ENCODE measurements at places on chromosomes 12 and 14.

GRCh38 chr14:61698206-61698980 is 3.1 kb downstream of the HIF1A start:
- DNase-seq, result no peak

GRCh38 chr12:49200919-49201594 is 12.2 kb upstream of the TUBA1A start:
- no peak for DNase-seq

DNA sequence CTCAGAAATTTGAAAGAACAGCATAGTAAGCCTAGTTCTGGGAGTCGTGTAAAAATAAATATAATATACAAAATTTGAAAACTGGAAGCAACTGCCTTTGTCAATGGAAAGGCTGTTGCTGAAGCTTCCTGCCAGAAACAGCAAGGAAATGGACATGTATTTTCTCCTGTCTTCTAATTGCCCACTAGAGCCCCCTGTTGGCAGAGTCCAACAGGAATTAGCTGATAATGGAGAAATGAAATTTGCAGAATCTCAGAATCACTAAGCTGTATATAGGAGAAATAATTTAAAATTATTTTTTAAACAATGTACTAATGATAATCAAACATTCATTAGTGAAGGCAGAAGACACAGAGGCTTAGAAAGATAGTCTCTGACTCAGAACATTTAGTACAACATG is 414.8 kb downstream of the SLC6A15 start:
- DNase-seq, result no peak

GRCh38 chr14:61780125-61780524 is 17.9 kb downstream of the SNAPC1 start:
- DNase-seq, result no peak

DNA sequence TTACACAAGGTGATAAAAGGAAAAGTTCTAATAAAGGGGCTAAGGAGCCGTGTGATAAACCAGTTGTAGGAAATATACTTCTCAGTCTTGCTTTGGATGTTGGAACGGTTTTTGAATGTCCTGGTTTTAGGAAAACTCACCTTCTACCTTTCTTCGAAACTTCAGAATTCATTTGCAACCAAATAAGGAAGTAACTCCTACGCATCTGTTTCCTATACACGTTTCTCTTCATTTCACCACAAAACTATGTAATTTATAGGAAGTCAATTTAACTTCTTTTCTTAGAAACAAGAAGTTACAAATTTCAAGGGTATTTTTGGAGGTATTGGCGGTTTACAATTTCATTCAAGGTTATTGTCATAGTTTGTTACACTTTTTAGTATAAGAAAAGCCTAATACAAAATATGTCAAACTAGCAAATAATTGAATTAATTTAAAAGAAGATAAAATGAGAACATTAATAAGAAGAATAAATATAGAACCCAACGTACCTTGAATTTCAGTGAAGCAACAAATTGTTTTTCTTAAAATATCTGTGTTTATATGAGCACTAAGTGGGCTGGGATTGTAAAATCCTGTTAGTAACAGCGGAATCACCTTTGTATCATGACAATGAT is 33.2 kb upstream of the CD69 start:
- DNase-seq, result no peak

- DNase-seq, result no peak
Measured at GRCh38 chr12:93229494-93230325, 148.0 kb upstream of the NUDT4 start.
